ENCODE measurements at places on chromosomes 6 and 20.

- no peak for DNase-seq
These were observed 916 bp downstream of the PABPC1L start for GRCh38 chr20:44910690-44911262.

GRCh38 chr6:157946053-157946617 lies 35.5 kb upstream of the SYNJ2 start:
- no peak for DNase-seq

DNA sequence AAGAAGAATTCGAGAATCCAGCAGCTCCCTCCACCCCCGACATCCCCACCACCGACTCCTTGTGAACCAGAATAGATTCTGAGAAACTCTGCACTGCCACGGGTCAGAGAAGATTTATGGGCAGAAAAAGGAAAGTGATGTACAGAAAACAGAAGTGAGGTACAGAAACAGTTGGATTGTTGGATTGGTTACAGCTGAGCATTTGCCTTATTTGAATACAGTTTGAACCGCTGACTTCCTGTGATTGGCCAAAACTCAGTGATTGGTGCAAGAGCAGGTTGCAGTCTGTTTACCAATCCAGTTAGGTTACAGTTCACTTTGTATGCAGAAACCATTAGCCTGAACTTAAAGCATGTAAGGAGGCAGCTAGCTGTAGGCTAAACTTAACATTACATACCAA lies 131.2 kb upstream of the HDDC2 start:
- no peak for DNase-seq

GRCh38 chr6:1792989-1793388 lies 183.3 kb downstream of the FOXC1 start:
- DNase-seq: no peak

DNA sequence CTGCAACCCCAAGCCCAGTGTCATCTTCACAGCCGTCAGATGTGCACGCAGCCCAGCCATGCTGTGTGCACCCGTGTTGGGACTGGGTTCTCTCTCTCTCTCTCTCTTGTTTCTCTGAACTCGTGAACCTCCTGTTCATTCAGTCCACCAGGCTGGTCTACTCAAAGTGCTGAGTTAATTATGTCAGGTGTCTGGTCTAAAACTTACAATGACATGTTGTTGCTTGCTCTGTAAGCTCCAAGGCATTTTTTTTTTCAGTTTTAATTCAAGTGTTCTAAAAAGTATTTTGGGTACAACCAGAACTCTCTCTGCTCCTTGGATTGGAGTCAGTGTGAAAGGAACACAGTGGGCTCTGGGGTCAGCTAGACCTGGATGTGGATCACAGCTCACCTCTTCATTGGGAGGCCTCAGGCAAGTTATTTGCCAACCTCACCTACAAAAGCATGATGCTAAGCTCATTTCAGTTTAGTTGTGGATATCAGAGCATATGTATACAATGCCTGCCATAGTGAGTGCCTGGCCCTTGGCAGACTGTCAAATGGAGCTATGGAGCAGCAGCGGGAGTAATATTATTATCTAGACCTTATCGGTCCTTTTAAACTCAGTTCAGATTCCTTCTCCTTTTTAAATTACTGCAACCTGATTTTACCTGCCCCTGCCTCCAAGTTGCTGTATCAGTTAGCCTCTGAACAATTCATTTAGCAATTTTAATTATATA lies 59.5 kb downstream of the PLEKHG1 start:
- no peak for DNase-seq

- DNase-seq: no peak
These were observed 1.3 kb downstream of the GZF1 start for GRCh38 chr20:23363257-23363649.

DNA sequence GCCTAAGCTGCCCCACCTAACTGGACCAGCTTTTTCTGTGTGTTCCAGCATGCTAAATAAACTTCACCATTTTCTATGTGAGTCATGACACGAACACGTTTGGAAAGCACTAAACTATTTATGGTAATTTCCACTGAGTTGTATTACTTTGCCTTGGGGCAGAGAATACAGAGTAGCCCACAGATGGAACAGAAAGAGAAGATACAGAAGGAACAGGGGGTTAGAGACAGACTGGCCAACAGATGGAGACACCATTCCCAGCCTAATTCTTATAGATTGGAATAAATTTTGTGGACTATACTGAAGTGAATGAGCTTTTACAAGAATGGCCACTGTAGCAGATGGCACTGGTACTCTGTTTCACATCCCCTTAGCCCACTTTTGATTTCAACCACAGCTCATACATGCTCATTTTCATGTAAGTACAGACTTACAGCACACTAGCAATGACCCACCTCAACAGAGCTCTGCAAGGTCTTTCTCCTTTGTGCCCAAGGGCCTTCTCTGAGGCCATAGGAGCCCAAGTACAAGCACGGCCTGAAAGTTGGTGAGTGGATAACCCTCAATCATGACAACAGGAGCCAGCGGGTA lies 13.1 kb upstream of the NT5DC1 start:
- DNase-seq: no peak

DNA sequence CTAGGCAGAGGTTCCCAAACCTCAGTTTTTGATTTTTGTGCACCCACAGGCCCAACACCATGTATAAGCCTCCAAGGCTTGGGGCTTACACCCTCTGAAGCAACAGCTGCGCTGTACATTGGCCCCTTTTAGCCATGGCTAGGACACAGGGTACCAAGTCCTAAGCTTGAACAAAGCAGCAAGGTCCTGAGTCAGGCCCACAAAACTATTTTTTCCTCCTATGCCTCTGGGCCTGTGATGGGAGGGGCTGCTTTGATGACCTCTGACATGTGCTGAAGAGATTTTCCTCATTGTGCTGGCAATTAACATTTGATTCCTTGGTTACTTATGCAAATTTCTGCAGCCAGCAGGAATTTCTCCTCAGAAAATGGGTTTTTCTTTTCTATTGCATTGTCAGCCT lies 262.2 kb upstream of the CEP162 start:
- no peak for DNase-seq

DNA sequence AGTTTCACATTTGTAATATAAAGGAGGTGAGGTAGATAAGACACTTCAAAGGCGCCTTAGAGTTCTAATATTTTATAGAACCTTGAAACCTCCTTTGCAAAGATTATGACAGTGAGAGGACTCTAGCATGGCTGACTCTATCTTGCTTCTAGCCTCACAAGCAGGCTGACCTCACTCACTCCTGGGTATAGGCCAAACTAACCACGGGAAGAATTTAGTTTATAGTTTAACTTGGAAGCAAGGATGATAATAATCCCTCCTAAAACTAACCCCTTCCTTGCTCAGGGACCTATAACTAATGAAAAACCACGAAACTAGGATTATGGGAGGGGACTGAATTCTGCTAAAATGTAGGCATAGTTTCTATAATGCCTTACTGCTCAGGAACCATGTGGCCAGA lies 84.3 kb downstream of the FILIP1 start:
- DNase-seq: no peak

- DNase-seq: no peak
These were observed 174.7 kb upstream of the PROKR2 start for GRCh38 chr20:5491455-5491854.

- DNase-seq: no peak
These were observed 113.3 kb downstream of the SLC16A10 start for GRCh38 chr6:111200350-111201243.

- no peak for DNase-seq
These were observed 558.2 kb downstream of the PKHD1 start for GRCh38 chr6:51529240-51529639.

DNA sequence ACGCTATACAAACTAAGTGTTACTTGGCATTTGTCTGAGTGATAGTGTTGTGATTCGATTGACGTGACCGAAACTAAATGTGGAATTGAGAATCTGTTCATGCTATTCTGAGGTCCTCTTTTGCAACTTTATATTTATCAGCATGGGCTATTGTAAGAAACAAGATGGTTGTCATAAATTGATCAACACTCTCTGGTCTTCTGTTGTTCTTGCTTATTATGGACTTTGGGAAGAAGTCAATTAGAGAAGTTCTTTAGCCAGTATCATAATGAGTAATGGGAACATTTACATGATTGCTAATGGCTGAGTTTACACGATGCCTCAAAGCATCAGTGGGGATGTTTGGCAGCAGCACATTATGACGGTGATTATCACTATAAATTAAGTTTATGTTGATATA lies 195.0 kb downstream of the CD83 start:
- no peak for DNase-seq

GRCh38 chr20:55918471-55918870 lies 86.8 kb downstream of the CBLN4 start:
- no peak for DNase-seq

DNA sequence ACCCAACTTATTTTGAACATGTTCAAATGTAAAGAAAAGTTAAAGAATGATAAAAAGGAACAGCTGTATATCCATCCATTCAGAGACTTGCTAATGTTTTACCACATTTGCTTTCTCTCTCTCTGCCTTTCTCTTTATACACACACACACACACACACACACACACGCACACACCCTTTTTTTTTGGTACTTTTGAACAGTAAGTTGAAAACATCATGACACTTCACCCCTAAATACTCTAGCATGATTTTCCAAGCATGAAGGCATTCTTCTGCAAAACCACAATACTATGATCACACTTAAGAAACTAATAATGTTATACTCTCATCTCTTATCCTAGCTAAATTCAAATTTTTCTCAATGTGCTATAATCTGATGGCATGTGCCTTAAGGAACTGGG lies 192.3 kb downstream of the UTRN start:
- no peak for DNase-seq

GRCh38 chr6:159565181-159565710 lies 127.8 kb downstream of the SOD2 start:
- DNase-seq: no peak

DNA sequence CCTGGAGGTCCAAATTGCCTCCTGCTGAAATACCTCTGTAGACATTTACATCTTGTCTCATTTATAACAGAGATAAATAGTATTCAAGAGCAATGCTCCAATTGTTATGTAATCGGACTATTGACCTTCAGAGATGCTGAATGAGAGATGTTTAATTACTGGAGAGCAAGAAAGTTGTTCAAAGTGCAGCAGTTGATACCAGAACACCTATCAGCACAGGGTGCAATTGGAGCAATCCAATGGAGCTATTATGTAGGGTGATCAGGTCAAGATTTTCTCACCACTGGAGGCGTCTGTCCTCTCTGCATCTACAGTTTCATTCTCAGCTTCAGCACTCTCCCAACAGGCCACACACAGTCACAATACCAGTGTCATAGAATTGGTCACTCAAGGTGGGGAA lies 19.5 kb upstream of the TMX4 start:
- DNase-seq: no peak

DNA sequence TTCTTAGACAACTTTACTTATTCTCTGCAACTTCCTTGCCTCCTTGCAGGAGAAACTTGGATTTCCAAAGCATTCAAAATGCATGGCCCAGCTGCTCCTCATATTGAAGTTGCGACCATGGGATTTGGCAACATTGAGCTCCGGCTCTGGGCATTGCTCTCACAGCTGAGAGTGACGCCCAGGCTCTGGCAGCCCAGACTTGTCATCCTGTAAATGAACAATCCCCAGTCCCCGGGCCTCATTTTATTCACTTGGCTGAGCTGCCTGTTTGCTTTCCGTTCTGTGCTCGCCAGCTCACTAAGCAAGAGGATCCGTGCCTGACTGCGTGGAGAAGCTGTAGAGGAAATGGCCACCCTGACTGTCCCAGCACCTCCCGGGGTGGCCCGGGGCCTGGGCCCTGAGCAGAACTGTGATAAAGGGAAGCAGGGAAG lies 119.5 kb upstream of the CD93 start:
- no peak for DNase-seq

All from NCI-H187 (cell line).